ENCODE measurements at places on chromosomes 1 and 21.
A peak's percentile ranks its signal among the peaks of the same experiment; 100 is the strongest.

- peak; percentile 1 for DNase-seq
These were observed 112.1 kb downstream of the RUNX1 start for GRCh38 chr21:34936883-34937563.

GRCh38 chr1:83064589-83065242 lies 934.2 kb downstream of the TTLL7 start:
- no peak for DNase-seq

- DNase-seq, result no peak
These were observed 1.3 kb downstream of the ARHGAP29 start for GRCh38 chr1:94236013-94236491.

DNA sequence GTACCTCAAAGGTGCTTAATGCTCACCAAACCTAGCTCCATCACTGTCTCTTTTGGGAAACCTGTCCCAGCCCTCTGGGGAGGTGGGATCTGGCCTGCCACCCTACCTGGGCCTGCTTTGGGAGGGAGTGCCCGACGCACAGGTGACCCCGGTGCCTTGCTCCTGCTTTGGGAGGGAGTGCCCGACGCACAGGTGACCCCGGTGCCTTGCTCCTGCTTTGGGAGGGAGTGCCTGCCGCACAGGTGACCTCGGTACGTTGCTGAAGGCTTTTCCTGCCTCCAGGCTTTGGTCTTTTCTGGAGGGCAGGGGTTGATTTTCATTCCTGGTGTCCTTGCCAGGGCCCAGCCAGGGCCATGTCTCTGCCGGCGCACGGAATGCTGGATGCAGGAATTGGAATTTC lies 25.2 kb upstream of the C1orf174 start:
- DNase-seq, result no peak

GRCh38 chr21:45509566-45510465 lies 32.4 kb downstream of the SLC19A1 start:
- DNase-seq, result no peak

DNA sequence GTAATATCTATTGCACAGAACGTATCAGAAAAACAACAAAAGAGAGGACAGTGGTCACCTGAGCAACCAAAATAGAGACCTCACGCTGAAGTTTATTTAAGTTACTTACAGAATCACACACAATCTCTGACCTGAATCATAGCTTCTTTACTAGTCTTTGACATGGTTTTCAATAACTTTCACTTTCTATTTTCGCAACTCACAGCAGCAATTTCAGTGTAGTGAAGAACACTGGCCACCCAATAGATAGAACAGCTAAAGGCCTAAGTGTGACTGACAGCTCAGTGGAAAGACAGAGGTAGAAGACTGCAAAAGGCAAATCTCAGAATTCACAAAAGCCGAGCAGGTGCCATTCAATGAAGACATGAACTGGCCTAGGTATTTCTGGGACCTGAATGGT lies 435.6 kb upstream of the CHRM3 start:
- no peak for DNase-seq

DNA sequence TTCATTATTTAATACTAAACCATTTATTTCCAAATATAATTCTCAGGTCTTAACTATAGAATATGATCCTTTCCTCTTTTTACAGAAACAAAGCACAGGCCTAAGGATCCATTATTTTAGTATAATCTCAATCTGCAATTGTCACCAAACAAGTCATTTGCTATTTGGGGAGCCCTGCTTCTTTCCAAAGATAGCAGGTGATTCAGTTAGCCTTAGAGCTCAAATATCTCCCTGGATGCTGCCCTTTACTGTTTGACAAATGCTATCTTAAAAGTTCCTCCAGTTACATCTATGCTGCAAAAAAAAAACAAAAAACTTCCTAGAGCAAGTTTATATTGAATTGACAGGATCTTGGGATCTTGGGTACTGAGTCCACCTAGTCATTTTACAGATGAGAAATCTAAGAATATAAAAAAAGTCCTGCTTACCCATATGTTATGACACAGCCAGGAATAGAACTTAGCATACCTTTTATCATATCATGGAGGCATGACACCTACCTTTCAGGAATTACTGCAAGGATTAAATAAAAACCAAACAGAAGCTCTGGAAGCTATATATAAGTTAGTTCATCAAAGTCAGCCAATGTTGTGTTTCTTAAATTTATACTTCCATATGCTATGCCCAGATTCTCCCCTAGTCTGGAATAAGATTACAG lies 9.2 kb downstream of the SERBP1 start:
- no peak for DNase-seq

- no peak for DNase-seq
These were observed 203.2 kb downstream of the RHOU start for GRCh38 chr1:228938537-228938901.

- DNase-seq, result no peak
These were observed 25.5 kb downstream of the ENAH start for GRCh38 chr1:225627304-225627947.

DNA sequence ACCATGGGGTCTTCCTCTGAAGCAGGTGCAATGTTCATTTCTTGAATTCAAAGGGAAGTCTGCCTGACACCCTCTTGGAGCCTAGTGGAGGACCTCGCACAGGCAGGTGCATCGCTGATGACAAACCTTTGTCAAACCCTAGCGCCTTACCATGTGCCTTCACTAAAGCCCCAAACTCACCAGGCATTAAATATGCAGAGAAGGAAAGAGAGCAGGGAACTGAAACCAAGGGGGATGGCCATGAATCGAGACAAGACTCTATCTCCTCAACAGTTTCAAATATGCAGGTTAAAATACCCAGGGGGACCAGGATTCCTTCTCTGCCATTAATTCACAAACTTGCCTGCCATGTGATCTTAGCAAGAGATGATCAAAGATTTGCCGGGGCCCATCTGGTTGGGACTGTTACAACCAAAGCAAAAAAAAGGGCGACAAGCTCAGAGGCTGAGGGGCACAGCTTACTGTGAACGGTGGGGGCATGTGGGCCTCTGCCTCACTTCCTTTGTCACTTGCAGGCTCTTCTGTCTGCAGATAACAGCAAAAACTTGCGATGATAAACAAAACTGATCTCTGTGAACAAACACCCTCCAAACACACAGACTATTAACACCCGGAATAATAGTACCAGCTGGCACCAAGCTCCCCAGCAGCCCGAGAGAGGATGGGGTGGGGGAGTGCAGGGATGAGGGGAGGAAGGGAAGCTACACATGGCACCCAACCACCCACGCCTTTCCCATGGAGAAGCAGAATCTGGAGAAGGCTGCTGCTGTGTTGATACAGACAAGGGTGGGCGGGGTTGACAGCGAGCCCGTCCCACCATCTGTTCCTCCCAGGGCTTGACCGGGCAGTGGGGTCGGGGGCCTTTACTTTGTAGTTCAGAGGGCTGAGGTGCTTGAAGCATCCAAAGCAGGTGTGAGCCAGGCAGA lies 33.9 kb downstream of the TMEM63A start:
- no peak for DNase-seq

GRCh38 chr1:96872757-96873156 lies 151.2 kb downstream of the PTBP2 start:
- DNase-seq, result no peak

- DNase-seq, result no peak
These were observed 16.5 kb downstream of the BACH1 start for GRCh38 chr21:29315131-29315749.

- peak; percentile 62 for DNase-seq
These were observed 18.7 kb upstream of the AK2 start for GRCh38 chr1:33055210-33056008.

- no peak for DNase-seq
These were observed 7.2 kb upstream of the XCL2 start for GRCh38 chr1:168550971-168551370.

DNA sequence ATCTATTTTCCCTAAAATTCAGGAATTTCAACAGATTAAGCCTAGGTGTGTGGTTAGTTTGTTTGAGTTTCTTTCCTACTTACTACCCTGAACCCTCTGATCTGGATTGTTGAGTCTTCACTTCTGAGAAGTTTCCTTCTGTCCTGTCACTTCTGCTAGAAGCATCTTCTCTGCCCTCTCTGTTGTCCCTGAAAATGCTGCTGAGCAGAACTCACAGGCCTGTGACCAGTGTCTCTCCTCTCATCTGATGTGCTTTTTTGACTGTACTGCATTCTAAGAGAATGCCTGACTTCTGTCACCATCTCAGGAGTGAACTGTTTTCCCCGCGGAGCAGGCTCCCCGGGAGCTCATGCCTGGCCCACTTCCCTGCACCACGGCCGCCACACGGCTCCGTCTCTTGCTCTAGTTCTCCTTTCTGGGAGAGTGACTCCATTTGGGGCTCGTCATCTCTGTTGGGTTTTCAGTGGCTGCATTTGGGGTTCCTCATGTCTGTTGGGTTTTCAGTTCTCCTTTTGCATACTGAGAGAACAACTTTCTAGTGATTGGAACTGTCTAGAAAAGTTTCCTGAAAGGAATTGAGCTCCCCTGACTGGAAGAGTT lies 77.9 kb downstream of the POFUT2 start:
- no peak for DNase-seq

DNA sequence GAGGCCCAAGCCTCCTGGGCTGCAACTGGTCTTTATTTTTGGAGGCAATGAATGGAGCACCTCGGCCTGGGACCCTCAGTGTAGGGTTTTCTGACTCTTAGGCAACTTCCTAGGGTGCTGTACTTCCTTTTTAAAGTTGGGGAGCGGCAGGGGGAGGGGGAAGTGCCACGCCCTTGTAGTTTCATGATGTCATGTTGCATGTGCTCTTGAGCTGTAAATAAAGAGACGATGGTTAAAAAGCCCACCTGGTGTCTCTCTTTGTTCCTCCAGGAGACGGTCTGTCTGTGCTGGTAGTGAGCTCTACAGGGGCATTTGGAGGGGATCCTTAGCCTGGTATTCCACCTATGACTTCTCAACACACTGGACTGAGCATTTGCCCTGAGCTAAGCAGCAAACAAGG lies 10.3 kb upstream of the AGTRAP start:
- no peak for DNase-seq

DNA sequence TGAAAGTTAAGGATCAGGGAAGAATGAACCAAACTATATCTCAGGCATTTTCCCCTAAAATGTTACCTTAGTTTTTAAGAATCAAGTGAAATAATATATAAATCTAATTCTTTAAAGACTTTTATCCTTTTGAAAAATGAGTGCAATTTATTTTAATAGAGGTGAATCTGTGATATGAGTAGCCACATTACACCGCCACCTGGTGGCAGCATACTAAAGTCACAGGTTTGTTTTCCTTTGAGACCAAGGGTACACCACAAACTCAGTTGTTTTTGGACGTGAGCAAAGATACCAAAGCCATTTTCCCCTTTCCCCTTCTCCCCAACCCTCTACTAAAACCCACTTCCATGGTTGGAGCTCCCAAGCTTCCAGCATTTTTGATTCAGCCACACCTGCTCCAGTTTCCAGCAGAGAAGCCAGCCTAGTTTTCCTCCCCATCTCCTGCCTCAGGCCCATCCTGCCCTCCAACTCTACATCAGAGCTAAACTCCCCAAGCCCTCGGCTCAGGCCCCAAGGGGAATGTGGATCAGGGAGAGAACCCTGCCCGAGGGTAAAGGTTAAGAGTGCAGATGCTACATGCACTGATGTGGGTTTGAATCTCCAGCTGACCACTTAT lies 22.9 kb upstream of the LDLRAP1 start:
- peak; percentile 60 for DNase-seq

DNA sequence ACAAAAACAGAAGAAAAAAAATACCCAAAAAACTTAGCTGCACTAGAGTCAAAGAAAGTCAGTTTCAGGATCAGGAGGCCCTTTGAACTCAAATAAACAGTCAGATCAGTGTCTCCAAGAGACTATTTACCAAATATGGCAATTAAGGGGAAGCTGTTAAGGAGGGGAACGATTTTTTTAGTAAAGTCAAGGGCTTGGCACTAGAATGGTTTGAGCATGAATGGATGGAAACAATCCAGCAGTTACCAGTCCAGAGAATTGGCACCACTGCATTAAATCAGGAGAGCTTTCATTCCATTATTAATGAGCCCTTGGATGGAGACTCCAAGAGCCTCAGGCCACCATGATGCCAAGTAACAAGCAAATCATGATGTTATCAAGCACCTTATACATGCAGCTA lies 7.2 kb downstream of the TRAPPC3 start:
- DNase-seq, result no peak

GRCh38 chr1:67648582-67649326 lies 36.2 kb upstream of the GADD45A start:
- DNase-seq, result no peak

DNA sequence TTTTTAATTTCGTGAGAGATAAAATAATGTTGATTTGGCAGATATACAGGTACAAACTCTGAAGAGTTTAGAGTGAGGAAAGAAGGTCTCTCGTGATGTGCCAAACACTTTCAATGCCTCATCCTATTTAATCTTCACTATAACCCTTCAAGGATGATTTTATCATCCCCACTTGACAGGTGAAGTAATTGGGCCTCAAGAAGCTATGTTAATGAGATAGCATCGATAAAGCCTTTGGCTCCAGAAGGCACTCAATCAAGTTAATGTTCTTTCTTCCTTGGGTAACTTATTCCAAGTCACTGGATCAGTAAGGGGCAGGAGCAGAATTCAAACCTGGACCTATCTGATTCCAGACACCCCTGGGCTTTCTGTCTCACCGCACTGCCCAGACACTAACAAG lies 7.2 kb downstream of the LMOD1 start:
- DNase-seq, result no peak

DNA sequence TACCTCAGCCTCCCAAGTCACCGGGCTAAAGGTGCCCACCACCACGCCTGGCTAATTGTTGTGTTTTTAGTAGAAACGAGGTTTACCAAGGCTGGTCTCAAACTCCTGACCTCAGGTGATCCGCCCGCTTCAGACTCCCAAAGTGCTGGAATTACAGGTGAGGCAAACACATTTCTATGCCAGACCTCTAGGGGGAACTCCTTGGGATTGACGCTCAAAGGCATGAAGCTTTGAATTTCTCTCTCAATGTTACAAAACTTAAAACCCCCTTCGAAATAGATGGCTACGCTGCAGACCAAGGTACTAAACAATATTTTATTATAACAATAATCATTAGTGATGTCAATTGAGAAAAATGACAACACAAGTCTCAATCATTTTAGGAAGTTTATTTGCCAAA lies 330.0 kb downstream of the SETD4 start:
- no peak for DNase-seq

GRCh38 chr1:19793360-19794046 lies 6.2 kb downstream of the TMCO4 start:
- DNase-seq, result no peak

DNA sequence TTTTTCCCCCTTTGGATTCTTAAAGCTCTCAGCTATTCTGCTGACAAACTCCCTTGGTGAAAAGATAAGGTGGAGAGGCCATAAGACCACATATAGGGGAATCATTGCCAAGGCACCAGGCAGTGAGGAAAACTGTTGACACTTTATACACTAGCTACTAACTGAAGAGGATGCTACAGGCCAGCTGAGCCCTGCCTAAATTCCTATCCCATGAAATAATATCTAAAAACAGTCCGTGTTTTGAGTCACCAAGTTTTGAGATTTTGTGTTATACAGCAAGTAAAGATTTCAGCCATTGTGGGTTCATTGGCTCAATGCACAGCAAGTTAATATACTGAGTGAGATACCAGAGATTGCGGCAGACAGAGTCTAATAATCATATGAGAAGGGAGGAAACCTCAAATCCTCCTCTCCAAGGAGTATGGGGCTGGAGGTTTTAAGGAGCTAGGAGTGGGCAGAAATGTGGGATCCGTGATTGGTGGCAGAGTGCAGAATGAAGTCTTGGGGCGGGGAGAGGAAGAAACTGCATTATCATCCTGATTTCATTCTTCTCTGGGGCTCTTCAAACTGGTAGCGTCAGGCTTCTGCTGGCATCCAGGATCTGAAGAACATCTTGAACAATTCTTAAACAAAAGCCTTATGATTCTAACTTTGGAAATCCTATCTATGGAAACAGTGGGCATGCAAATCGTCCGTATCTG lies 9.2 kb downstream of the CLDN8 start:
- DNase-seq, result no peak

Data from NCI-H2081 (cell line).